ENCODE measurements at places on chromosomes 1 and 21.

GRCh38 chr21:39055167-39055767 lies 128.0 kb downstream of the PSMG1 start:
- no peak for DNase-seq

DNA sequence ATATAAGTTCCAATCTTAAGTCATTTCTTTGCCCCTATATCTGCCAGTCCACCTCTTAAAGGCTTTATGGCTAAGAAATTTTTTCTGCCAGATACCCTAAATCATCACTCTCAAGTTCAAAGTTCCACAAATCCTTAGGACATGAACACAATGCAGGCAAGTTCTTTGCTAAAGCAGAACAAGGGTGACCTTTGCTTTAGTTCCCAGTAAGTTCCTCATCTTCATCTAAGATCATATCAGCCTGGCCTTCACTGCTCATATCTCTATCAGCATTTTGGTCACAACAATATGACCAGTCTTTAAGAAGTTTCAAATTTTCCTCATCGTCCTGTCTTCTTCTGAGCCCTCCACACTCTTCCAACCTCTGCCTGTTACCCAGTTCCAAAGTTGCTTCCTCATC lies 402.2 kb upstream of the RUNX1 start:
- no peak for DNase-seq

DNA sequence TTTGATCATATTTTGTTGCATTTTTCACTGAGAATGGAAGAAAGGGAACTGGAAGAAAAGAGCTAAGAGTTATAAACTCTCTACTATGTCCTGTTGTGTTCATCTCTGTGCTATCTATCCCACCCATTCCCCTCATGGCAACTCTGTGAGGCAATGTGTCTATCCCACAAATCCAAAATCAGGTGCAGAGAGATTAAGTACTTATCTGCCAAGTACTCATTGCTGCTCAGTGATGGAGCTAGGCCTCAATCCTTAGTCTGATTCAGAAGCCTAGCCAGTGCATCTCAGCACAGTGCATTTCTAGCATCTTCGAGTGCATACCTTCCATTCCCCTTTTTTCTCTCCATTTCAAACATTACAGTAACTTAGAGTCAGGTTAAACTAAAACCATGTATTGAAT lies 270.6 kb downstream of the TPR start:
- DNase-seq: no peak

DNA sequence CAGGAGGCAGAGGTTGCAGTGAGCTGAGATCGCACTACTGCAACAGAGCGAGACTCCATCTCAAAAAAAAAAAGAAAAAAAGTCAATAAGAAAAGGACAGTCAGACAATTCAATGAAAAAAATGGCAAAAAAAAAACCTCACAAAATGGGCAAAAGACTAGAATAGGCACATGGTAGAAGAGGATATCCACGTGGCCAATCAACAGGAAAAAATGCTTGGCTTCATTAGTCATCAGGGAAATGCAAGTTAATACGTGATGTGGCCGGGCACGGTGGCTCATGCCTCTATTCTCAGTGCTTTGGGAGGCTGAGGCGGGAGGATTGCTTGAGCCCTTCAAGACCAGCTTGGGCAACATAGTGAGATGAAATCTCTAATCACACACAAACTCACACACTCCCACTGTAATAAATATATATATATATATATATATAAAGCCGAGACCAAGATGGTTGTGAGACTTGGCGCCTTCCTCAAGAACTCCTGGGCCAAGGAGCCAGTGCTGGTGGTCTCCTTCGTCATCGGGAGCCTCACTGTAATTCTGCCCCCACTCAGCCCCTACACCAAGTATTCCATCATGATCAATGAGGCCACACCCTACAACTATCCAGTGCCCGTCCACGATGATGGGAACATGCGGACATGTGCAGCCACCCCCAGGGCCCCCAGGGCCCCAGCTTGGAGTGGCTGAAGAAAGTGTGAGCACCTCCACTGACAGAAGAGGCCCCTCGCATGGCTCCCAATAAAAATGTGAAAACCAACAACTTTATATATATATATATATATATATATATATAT lies 22.9 kb upstream of the LEFTY2 start:
- no peak for DNase-seq

- DNase-seq: no peak
Observed at GRCh38 chr1:60890664-60891063, 191.7 kb upstream of the NFIA start.

DNA sequence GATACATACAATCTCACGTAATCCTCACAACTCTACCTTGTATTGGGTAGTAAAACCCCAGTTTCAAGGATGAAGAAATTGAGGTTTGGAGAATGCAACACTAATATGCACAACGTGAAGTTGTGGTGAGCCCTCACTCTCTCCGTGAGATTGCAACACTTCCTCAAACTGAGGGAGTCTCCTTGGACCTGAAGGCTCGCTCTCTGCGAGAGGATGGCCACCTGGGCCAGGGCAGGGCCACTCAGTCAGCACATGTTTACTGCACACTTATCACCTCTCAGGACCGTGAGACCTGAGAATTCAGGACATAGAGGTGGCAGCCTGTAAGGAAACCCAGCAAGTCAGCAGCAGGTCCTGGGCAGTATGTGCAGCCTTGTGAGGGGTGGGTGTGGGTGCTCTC lies 8.7 kb downstream of the SH3BP5L start:
- peak; percentile 17 for DNase-seq

DNA sequence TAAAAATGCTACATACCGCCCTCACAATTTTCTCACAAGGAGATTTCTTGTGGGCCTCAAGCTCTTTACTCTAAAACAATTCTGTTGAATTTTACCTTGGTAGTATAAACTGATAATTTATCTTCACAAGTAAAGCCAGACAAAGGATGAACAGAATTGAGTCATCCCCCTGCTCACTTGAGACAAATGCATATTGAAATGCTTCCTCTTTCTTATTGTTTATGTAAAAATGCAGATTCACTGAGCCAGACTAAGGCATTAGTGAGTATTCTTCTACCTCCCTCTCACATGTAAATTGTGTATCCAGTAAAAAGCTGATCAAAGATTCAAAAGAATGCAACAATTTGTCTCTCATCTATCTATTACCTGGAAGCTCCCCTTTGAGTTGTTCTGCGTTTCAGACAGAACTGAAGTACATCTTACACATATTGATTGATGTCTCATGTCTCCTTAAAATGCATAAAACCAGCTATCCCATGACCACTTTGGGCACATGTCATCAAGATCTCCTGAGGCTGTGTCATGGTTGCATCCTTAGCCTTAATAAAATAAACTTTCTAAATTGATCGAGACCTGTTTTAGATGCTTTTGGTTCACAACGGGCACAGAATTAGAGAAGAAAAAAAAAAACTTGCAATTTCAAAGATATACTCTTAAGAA lies 743.1 kb upstream of the B3GALT2 start:
- no peak for DNase-seq

- no peak for DNase-seq
Observed at GRCh38 chr1:225044258-225044657, 114.8 kb downstream of the DNAH14 start.

GRCh38 chr1:3125546-3126368 lies 56.8 kb downstream of the PRDM16 start:
- no peak for DNase-seq

- DNase-seq: no peak
Observed at GRCh38 chr1:78561856-78562255, 58.4 kb upstream of the IFI44L start.

GRCh38 chr1:212450331-212450881 lies 17.7 kb downstream of the NENF start:
- DNase-seq: no peak

DNA sequence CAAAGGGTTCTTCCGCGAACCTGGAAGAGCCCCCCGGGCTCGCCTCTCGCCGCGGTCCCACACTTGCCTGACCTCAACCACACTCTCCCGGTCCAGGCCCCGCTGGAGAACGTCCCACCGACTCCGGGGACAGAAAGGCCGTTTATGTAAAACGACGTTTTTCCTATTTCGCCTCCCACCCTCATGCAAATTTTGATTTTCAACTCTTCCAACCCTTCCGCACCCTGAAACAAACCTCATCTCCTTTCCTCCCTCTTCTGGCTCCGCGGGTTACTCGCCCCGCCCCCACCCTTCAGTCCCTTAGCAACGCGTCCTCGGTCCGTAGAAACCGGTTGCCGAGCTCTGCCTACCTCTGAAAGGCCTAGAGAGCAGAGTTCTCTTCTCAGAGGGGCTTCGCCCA lies at the start of gene C1orf141:
Gene C1orf141, minus strand, starts transcription at position 276 of the 400 bp plus-strand sequence. CDS start 7,730 bp downstream, outside the sequence.
- DNase-seq: no peak

Measured in ureter (tissue), 1 donor.